ENCODE measurements at places on chromosomes 1 and 21.

DNA sequence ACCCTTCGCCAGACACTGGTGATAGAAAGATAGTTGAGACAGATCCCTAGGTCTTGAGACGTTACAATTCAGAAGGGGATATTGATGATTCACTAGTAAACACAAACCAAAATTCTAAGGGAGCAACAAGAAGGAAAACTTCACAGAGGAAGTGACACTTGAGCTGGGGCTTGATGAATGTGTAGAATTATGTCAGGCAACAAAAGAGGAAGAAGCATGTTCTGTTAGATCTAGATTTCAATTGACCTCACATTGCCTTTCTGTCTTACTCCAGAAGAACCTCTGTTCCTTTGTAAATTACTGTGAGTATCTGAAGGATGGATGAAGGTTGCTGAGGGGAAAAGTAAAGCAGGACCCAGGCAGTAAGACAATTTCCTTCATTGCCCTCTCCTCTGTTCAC lies 328.2 kb downstream of the KCTD3 start:
- no peak for DNase-seq

- DNase-seq = no peak
Observed at GRCh38 chr21:29053011-29053553, 20.4 kb downstream of the CCT8 start.

- DNase-seq = no peak
Observed at GRCh38 chr1:167120899-167121298, 27.0 kb downstream of the STYXL2 start.

DNA sequence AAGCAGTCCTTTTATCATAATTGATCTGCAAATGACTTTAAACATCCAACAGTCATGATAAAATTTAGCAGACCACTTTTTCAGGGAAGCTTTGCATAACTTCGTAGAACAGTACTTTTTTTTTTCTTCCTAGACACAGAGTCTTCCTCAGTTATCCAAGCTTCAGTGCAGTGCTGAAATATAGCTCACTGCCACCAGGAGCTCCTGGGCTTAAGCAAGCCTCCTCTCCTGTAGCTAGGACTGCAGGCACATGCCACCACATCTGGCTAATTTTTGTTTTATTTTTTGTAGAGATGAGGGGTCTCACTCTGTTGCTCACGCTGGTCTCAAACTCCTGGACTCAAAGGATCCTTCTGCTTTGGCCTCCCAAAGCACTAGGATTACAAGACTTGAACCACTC lies 3.8 kb downstream of the F13B start:
- no peak for DNase-seq

DNA sequence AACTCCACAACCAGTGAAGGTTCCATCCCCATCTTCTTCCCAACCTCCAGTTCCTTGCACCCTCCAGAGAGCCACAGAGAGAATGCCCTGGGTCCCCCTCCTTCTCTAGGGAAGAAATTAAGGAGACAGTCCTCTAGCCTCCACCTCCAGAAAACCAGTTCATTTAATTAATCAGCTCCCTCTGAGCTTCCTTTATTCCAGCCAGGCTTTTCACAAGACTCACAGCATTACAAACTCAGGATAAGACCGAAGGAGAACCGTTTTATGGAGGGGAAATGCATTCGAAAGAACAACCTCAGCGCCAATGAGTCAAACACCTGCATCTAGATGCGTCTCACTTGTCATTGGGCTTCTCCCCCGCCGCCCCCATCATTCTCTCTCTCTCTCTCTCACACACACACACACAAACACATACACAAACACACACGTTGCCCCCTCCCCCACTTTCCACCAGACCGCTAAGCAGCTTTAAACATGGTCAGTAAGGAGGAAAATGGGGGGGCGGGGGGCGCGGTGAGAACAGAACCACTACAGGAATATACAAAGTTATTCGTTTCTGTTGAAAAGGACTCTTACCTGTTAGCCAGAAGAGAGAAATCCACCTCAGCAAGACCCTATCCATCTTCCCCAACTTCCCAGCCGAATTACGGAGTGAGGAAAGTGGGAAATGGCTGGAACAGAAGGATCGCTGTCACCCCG lies 544 bp downstream of the ILDR2 start:
- no peak for DNase-seq

DNA sequence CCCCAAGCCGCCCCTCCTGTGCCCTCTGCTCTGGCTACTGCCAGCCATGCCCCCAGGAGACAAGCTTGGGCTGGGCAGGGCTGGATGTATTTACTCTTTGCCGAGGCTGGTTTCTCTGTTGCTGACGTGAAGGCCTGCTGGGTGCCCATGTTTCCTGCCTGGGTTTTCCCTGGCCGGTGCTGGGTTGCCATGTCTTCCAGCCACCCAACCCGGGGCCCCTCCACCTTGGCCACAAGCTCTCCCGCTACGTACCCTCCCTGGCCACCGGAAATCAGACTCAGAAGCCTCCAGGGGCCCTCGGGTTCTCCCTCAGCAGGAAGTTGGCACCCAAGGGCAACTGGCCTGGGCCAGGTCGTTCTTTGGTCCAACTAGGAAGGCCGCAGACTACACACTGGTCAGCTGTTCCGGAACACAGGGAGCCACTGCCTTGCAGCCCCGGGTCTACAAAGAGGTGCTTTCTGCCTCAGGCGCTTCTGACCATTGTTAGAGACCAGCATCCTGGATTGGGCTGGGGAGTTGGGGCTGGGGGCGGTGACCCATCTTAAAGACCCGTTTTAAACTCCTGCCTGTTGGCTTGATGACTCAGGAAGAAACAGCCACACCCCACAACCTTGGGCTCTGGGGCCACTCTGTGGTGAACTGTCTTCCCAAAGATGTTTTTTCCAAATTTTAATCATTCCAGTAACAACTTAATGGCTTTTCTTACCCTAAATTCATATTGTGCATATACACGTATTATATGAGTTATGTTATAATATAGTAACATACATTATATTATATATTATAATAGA lies 71.2 kb upstream of the RUNX3 start:
- DNase-seq = no peak

GRCh38 chr1:230379928-230380327 lies 46.2 kb downstream of the PGBD5 start:
- DNase-seq = no peak

DNA sequence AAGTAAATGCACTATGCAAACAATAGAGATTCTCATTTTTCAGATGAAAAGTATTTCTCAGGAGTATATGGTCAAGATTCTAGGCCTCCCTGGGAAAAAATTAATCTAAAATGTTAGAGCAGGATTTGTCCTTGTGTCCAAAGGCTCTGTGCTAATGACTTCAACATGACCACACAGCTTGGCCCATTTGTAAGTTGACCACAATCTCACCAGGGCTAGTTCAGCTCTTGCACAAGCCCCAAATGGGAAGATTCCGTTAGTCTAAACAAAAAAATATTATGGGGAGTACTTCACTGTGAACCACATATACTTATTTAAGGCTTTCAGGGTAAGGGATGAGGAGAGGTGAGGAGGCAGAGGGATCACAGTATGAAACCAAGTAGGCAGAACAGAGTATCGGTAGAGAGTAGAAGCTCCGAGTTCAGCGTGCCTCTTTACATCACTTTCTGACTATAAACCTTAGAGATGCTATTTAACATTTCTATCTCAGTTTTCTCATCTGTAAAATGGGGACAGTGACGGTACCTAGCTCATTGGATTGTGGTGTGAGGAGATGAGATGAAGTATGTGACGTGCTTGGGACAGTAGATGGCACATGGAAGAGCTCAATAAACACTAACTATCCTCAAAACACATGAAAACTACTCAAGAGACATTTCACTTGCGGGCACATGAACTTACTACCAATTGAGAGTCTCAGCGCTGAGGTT lies 37.8 kb upstream of the CTTNBP2NL start:
- no peak for DNase-seq

GRCh38 chr1:32769524-32770220 lies 47.5 kb downstream of the YARS1 start:
- DNase-seq = no peak

DNA sequence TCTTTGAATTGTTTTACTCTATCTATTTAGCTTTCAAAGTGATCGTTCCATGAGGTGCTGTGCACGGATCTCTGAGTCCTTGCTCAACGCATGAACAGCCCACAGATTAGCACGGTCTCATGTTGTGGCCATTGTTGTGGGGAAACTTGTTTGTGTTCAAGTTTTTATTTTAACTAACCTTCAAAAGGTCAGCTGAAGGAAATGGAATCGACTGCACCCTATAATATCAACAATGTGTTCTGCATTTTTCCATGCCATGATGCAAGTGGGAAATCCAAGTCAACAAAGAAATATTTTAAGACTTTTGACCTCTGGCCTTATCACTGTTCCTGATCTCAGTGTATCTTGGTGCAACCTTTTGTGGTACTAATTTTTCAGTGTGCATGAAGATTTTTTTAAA lies 6.1 kb downstream of the SH2D1B start:
- no peak for DNase-seq

- DNase-seq = no peak
Observed at GRCh38 chr1:54709547-54710292, 5.9 kb upstream of the TTC4 start.

DNA sequence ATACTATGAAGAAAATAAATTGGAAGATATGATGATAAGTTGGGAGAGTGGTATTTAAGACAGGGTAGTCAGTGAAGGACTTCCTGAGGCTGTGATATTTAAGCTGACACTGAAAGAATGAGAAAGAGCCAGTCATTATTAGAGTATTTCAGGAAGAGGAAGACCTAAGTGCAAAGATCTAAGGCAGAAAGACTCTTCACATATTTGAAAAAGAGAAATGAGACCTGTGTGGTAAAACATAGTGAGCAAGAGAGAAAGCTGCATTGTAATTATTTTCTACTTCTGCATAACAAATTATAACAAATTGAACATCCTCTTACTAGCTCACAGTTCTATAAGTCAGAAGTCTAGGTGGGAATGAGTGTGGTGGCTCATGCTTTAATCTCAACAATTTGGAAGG lies 34.6 kb upstream of the DOCK7 start:
- DNase-seq = no peak

- DNase-seq = no peak
Observed at GRCh38 chr1:235291599-235292091, 36.3 kb downstream of the ARID4B start.

- peak; percentile 21 for DNase-seq
Observed at GRCh38 chr1:84298328-84298683, 3.2 kb upstream of the SAMD13 start.

- peak; percentile 62 for DNase-seq
Observed at GRCh38 chr1:36187800-36188593, 32.0 kb downstream of the MAP7D1 start.

GRCh38 chr1:156741481-156741983 lies 644 bp upstream of the MRPL24 start:
- DNase-seq = no peak

DNA sequence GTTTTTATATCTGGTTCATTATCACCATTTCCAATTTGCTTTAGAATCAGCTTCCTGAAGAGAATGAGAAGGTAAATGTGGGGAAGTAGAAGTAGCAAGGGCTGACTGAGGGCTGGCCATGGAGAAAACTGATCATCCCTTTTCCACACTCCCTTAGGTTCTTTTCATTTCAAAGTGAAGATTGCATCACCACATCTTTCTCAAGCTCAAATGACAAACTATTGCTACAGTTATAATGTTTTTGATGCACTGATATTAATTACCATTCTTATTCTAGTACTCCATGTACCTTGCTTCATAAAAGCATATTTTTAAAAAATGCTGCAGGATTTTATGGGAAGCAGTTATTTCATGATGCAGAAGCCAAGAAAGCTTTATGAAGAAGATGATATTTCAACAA lies 7.9 kb upstream of the AK5 start:
- no peak for DNase-seq

- DNase-seq = no peak
Observed at GRCh38 chr21:33071770-33072306, 1.9 kb downstream of the OLIG1 start.

GRCh38 chr21:45454060-45454925 lies 49.3 kb downstream of the COL18A1 start:
- DNase-seq = no peak

- DNase-seq = no peak
Observed at GRCh38 chr1:19759740-19760089, 40.0 kb downstream of the TMCO4 start.

GRCh38 chr1:208154040-208154439 lies 90.1 kb downstream of the PLXNA2 start:
- no peak for DNase-seq

DNA sequence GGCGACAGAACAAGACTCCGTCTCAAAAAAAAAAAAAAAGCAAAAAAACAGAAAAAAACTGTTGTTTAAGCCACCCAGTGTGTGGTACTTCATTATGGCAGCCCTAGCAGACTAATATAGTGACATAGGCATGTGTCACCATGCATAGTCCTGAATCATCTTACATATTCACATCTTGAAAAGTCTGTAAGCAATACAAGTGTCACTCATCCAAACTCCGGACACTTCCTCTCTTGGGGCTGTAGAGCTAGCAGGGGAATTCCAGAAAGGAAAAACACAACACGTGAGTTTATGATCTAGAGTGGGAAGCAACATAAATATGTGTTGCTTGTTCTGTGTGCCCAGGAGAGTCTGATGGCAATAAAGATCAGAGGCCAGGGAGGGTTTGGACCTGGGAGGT lies 81.6 kb upstream of the KCNE2 start:
- DNase-seq = no peak

DNA sequence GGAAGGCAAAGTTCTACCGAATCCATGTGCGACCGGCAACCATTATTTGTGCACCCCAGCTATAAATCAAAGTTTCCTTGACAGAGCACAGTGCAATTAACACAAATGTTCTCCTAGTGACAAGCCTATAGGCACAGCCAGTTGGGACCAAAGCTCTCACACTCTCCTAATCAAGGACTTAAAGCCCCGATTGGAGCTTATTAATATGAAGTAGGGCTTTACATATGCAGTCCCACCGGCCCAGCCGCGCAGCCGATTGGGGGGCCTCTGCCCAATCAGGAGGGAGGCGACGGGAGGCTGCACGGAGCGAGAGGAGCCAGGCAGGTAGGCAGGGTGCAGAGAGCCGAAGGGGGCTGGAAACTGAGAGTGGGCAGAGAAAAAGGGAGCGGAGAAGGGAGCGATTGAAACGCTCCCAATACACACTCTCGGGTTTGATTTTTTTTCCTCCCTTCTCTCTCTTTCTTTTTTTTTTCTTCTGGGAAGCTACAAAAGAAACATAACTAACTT lies at the start of gene ESRRG:
ESRRG (minus strand) TSS at position 156 of the 507 bp plus-strand sequence; CDS start at position 26, 130 bp downstream.
- DNase-seq = no peak

- DNase-seq = no peak
Observed at GRCh38 chr1:154735804-154736168, 127.8 kb upstream of the ADAR start.

DNA sequence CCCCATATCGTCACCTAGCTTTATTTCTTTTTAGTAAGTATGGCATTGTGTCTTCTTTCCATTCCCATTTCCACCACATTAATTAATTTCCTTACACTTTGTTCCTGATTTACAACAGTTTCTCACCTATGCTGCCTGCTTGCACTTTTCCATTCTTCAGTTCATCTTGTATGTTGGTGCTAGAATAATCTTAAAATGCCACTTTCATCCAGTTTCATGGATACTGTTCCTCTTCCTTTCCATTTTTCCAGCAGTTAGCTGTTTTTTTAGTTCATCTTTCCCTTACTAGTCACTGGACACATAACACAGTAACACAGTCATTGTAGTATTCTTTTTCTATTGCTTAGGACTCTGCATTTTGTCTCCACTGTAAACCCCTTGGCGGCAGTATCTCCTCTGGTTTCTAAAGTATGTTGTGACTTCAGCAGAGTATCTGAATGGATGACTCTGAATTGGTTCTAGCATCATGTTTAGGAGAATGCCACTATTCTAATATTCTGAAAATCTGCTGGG lies 2.1 kb downstream of the CDC7 start:
- DNase-seq = no peak

GRCh38 chr21:41011098-41011731 lies 156.7 kb upstream of the BACE2 start:
- DNase-seq = no peak

Measured in activated T-helper 1 cell treated with anti-CD3 and anti-CD28 coated beads, Interleukin-2, amount 50 U/mL, for 16 hours (primary cell).